ENCODE measurements at places on chromosomes 1 and 21. TPM values are rescaled to one million over a fixed set of nuclear protein-coding genes. Genes with fewer than 3 reads are reported as not detected.

The FAM177B gene
- not detected for total RNA-seq

The CD34 gene
- total RNA-seq = not detected

The NBPF14 gene
- 12.0 TPM for total RNA-seq

The IGFN1 gene
- total RNA-seq = not detected

The SPOCD1 gene
- 29.9 TPM for total RNA-seq

The SLC45A1 gene
- 3.0 TPM for total RNA-seq

The SH2D1B gene
- 0.15 TPM for total RNA-seq

The CSF3R gene
- not detected for total RNA-seq

The LRRC3 gene
- total RNA-seq = 1.3 TPM

The RPAP2 gene
- 6.7 TPM for total RNA-seq

The C1orf210 gene
- not detected for total RNA-seq

The FAM76A gene
- 5.7 TPM for total RNA-seq

The OR2L13 gene
- not detected for total RNA-seq

The GSTM1 gene
- total RNA-seq = not detected

The MROH7 gene
- total RNA-seq = not detected

The RAB3B gene
- 15.2 TPM for total RNA-seq

The RGS13 gene
- not detected for total RNA-seq

The FAM167B gene
- total RNA-seq = 0.30 TPM

The CELA2A gene
- not detected for total RNA-seq

All from bronchus fibroblast of lung (primary cell).